ENCODE measurements at places on chromosomes 2 and 18.

- DNase-seq = no peak
These were observed 128.6 kb upstream of the ZSWIM2 start for GRCh38 chr2:186977433-186978045.

DNA sequence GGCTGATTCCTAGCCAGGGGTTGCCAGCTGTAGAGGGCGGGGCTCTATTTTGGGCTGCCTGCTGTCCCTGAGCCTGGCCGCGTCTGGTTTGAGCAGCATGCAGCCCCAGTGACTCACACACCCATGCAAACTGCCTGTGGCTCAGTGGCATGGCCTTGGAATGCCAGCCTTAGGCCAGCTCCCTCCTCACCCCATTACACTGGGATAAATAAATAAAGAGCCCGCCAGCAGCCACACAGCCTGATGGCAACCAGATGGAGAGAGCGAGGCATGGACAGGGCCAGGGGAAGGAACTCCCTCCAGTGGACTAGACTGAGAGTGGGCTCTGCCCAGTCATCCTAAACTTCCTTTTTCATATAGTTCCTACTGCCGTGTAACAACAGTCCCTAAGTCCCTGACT is 18.3 kb downstream of the NHEJ1 start:
- DNase-seq = peak; percentile 26

DNA sequence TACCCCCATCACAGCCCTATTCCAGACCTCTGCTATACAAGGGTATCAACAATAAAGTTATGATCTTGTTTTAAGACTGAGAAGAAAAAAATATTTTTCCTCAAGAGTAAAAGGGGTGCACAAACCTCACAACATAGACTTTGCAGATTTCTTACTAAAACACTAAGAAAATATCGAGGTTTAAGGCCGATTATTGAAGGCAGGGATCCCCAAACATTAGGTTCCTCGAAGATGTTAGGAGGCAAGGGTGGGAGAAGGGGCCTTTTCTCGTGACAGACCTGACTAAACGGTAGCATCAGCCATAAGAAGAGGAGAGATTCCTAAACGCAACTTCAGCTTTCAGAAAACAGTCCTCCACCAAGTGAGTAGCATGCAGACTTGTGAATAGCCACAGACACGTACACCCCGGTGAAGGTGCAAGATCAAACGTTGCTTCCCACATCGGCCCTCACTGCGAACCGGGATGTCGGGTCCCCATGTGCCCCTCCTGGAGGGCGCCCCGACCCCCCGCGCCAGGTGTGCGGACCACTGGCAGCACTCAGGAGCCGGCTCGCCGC is 678 bp downstream of the PIAS2 start:
- DNase-seq = peak; percentile 54

GRCh38 chr2:142314164-142314563 is 183.3 kb upstream of the LRP1B start:
- no peak for DNase-seq

DNA sequence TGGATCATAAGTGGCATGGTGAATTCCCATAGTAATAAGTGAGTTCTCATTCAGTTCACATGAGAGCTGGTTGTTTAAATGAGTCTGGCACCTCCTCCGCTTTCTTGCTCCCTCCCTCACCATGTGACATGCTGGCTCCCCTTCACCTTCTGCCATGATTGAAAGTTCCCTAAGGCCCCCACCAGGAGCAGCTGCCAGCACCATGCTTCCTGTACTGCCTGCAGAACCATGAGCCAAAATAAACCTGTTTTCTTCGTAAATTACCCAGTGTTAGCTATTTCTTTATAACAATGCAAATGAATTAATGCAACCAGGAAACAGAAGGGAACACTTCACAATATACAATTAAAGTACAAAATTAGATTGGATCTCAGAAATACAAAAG is 257.0 kb downstream of the MREG start:
- DNase-seq = no peak

- no peak for DNase-seq
These were observed 22.2 kb downstream of the MBP start for GRCh38 chr18:77110400-77110799.

GRCh38 chr2:49241991-49242390 is 87.7 kb upstream of the FSHR start:
- DNase-seq = peak; percentile 37
